ENCODE measurements at places on chromosomes 7 and 10.

DNA sequence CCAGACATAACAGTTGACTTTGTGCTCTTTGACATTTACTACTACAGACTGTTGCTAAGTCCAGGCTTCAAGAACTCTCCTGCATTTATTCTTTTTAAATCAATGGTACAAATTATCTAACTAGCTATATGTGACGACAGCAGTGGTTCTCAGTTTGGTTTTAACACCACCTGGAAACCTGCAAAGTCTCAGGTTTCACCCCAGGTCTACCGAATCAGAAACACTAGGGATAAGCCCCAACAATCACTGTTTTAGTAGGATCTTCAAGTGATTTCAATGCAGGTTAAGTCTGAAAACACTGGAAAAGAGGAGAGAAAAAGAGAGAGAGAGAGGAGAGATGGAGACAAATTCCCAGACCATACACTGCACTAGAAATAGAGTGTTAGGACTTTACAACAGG lies 519.0 kb downstream of the PCDH15 start:
- no peak for DNase-seq

GRCh38 chr10:4162571-4163286 lies 377.7 kb upstream of the KLF6 start:
- DNase-seq: no peak

GRCh38 chr10:12819071-12819470 lies 182.4 kb downstream of the CCDC3 start:
- no peak for DNase-seq

DNA sequence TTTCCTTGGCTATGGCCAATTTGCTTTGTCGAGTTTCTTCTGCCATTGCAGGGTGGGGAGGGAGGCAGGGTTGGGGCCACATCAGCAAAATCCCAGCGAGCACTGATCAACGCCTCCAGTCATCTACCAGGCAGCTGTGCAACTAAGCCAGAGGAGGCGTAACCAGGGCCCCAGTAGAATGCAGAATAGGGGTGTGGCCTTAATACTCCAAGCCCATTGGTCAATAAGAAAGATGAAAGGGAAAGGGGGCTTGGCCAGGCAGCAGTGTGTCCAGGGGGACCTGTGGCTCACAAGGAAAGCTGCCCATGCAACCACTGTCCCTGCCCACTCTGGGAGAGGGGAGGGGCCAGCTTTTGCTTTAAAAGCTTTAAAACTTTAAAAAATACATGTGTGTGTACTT lies 21.5 kb upstream of the GGCT start:
- DNase-seq: no peak

DNA sequence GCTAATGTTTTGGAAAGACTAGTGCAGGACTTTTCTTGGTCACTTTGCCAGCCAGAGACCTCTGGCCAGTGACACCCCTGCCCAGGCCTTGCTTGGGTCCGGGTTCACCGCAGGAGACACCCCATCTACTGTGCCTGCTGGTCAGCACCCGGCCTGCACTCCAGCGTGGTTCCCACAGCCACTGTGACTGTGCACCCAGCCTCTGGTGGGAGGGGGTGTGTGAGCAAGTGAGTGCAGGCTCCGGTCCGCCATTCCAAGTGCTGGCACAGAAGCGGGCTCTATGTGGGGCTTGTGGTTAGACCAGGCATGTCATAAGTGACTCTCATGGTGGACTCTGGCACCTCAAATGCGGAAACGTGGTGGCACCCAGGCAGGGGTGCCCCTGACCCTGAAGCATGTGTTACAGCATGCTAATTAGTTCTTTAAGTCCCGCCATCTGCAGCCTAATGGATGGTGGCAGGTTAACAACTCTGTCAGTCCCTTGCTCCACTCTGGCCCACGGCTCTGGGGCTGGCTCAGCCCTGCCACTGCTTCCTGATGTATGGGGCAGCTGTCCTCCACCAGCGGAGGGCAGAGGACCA lies 311.9 kb upstream of the HGF start:
- DNase-seq: no peak

GRCh38 chr7:152329469-152329868 lies 106.3 kb downstream of the KMT2C start:
- no peak for DNase-seq

- no peak for DNase-seq
Observed at GRCh38 chr10:43899224-43899959, 250.7 kb upstream of the ZNF32 start.

DNA sequence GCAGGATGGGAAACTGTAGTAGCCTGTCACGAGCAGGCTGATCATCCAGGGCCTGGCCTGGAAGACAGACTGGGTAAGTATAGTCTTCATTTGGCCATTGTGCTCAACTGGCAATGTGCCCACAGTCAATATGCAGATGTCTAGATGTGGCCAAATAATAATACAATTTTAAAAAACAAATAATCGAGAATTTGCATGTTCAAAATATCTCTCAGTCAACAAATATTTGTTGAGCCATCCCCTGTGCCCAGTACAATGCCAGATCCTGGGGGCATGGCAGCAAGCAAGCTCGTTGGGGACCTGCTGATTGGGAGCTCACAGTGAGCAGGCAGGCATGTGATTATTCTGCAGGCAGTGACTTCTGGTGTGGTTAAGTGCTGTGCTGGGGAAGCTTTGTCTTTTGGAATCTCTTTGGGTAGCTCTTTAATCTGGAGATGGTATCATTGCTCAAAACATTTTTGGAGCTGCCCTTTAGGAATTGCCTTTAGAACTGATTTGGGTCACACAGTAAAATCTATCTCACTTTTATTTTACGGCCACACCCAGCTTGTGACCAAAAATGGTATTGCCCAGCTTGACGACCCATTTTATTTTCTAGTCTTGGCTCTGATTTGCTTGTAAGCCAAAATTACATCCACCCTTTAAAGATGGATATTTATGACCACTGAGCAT lies 92.2 kb downstream of the PLCE1 start:
- DNase-seq: no peak

GRCh38 chr7:5546626-5547025 lies 123.0 kb upstream of the TNRC18 start:
- no peak for DNase-seq

DNA sequence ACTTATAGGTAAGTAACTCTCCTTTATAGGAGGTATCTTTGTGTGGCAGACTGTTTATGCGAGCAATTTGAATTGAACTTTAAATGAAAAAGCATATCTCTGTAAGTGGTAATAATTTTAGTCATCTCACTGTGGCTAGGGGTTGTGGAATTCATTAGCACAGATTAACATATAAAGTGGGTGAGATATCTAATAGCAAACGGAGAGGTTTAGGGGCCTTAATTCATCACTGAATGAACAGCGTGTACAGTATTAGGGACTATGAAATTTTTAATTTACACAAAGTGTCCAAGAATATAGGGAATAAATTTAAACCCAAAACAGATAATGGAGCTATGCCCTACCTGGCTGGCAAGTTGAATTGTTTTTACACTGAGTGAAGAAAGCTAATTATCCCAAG lies 15.7 kb upstream of the FAM204A start:
- no peak for DNase-seq

GRCh38 chr7:95545007-95545615 lies 51.2 kb downstream of the PDK4 start:
- DNase-seq: no peak

DNA sequence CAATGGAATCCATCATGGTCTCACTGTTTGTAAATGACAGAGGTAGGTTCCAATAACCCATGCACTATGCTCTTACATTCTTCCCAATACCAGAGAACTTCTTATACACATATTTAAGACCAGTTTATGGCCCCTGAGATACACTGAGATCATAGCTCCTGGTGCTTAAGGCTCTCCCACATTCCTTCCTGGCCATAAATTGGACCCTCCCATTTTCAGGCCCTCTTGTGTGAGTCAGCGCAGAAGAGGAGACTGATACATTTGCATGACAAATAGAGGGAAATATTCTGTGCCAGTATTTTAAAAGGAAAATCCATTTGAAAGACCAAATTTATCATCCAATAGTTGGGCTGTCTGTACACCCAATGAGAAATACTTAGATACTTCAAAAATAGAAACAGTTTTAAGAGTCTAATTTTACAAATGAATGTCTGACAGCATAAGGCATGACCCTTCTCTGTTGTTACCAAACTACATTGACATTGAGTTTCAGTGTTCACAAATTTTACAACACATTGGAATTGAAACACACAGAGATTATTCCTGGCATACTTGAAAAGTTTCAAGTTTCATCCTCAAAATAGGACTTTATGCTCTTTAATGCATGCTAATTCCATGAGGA lies 35.3 kb downstream of the SLC16A9 start:
- DNase-seq: no peak

DNA sequence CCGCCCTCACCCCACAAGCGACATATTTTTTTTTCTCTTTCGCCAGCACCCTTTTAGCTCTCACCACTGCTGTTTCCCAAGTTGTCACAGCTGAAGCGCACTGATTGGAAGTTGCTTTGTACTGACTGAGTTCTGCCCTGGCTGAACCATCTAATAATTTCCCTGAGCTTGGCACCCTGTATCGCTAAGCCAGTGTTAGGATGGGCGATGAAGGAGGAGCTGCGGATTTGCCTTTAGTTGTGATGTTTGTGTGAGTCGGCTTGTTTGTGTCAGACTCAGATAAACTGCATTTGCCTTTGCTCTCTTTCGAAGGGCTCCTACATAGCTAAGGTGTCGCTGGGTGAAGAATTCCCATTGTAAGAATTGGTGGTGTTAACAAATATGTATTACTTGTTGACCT lies 1.3 kb upstream of the ATXN7L1 start:
- DNase-seq: no peak

DNA sequence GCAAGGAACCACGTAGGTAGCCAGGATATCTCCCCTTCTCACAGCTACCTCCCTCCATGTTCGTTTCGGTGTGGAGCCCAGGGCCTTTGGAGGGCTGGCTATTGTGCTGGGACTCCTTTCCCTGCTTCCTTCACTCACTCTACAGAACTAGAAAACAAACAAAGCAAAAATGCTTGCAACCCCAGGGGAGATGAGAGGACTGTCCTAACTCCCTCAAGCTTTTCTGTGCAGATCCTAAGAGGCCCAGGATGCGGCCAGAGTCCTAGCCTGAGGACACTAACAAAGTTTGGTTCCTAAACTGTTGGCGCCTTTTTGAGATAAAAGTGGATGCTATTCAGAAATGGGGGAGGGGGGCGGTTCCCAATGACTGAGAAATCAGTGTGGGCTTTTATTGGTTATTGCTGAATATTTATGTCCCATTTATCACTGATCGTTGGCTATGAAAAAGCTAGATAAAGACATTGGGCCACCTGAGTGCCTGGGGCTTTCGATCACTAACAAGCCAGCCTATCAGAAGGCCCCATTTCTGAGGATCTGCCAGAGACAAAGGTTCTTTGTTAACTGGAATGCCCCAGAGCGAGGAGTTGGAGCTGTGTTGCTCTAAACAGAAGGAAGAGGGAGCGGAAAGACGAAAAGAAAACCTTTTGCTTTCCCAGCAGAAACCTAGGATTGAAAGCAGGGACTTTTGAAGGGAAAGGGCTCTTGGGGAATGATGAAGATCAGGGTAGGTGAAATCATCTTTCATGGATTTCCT lies 95.2 kb upstream of the EGR2 start:
- no peak for DNase-seq

GRCh38 chr7:95342642-95343307 lies 18.4 kb upstream of the PON1 start:
- DNase-seq: no peak

DNA sequence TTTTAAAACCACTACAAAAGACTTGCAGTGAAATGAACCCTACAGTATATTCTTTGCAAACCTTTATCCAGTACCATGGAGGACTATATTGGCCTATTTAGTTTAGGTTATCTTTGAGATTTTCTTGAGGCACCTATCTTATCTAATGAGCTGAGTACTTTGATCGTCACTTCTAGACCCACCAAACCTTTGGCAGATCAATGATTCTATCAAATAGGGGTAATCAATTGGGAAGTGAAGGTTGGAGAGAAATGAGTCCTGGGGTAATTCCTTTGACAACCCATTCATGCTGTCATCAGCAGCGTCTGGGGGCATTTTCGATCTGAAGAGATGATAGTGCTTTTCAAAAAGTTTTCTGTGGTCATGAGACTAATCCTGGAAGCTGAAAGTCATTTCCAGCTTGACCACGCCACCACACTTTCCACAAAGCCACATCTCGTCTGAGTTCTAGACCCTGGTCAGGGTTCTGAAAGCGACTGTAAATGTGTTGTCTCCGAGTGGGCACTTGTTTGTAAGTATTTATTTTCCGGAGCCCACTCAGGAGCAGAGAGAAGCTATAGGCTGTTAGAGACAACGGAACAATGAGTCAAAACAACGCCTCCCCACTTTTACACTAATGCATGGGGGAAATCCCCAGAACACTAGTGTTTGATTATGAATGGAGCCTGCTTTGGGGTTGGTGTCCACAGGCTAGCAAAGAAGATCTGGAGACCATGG lies 4.8 kb downstream of the EGR2 start:
- DNase-seq: peak; percentile 74

- DNase-seq: no peak
Observed at GRCh38 chr7:25863729-25864110, 288.3 kb upstream of the NFE2L3 start.

- DNase-seq: peak; percentile 39
Observed at GRCh38 chr10:23413629-23414089, 25.2 kb upstream of the OTUD1 start.

GRCh38 chr10:9707216-9707615 lies 1310.5 kb upstream of the CELF2 start:
- no peak for DNase-seq

DNA sequence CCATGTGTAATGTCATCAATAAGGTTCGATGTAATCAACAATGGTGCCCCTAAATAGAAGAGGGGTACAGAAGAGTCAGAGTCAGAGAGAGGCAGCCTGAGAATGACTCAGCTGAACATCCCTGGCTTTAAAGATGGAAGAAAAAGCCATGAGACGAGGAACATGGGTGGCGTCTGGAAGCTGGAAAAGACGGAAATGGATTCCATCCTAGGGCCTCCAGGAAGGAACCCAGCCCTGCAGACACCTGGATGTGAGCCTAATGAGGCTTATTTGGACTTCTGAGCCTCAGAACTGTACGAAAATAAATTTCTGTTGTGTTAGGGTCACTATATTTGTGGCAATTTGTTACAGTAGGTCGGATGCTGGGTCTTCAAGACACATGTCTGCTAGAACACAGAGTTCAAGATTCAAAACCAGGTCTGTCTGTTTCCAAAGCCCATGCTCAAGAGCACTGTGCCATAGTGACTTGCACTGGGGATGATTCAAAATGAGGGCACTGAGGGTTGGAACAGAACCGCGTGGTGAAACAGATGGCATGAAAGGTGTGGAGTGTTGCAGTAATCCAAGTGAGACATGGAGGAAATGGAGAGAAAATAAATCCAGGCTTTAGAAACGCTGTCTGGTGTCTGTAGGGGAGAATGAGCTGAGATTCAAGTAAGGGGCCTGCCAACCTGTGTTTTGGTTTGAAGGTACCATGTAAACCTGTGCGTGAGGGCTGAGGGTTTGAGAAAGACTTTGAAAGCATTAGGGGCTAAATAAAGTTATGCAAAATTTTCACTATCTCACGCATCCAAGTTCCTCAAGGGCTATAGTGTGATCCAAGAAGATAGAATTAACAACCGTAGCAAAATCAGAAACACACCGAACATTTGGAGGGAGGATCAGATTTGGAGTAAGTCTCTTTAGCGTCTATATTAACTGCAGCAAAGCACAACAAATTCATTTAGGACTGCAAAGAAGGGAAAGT lies 849.1 kb upstream of the AUTS2 start:
- DNase-seq: no peak

- DNase-seq: no peak
Observed at GRCh38 chr7:93196336-93196735, 29.9 kb downstream of the HEPACAM2 start.

All from GM10248 (cell line).